ENCODE measurements at places on chromosomes 3 and 15.

DNA sequence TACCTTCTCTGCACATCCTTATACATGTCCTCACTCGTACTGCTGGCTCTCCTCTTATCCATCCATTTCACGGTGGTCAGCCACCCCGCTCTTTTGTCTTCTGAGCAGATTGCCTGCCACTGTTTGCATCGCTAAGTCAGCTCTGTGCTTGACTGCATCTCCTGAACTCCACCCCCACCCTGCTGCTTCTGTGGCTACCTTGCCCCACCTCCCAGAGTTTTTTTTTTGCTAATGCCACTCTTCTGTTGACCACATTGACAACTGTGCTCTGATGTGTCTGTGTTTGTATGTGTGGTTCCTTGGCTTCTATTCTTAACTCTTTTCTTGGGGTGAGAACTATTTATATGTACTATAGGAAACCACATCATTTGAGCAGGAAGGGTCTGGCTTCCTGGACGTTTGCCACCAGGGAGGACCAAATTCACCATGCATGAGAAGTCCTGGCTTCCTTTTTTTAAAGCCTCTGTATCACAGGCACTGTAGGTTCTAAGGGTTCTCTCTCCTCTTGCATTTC lies 12.8 kb upstream of the MTMR10 start:
- DNase-seq: peak; percentile 21

- DNase-seq: no peak
Measured at GRCh38 chr3:57059411-57059810, 1.1 kb upstream of the SPATA12 start.

GRCh38 chr3:48157950-48158376 lies 30.3 kb downstream of the CDC25A start:
- peak; percentile 9 for DNase-seq

- DNase-seq: no peak
Measured at GRCh38 chr3:11037976-11038375, 45.4 kb downstream of the SLC6A1 start.

GRCh38 chr3:190252080-190252479 lies 70.2 kb downstream of the CLDN1 start:
- no peak for DNase-seq

DNA sequence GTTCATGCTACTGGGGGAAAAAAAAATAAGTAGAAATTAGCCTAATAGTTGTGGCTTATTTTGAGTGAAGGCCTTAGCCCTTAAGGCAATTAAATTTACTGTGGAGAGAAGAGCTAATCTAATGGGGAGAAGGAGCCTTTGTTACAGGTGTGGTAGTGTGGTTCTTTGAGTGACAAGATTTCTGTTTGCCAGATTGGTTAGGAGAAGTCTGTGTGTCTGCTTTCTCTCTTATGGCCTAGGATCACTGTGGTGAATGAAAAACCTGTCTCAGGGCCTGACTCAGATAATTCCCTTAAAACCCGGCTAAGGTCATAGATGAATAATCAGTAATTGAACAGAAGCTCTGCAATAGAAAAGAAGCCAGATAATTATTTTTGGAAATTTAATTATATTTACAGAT lies 27.0 kb downstream of the OPA1 start:
- no peak for DNase-seq

DNA sequence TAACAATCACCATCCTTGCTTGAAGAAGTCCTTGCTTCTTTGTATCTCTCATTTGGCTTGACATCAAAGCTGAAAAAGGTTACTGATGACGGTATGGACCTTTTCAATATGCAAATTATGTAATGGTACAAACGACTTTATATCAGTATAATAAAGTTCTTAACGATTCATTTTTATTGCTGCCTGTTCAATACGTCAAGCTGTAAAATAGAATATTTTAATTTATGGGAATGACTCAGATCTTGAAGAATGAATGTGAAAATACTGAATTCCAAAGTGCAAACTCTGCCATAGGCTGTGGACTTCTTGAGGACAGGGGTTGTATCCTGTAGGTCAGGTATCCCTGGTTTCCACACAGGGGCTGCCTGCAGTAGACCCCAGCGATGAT lies 156.2 kb downstream of the PLCL2 start:
- DNase-seq: no peak

DNA sequence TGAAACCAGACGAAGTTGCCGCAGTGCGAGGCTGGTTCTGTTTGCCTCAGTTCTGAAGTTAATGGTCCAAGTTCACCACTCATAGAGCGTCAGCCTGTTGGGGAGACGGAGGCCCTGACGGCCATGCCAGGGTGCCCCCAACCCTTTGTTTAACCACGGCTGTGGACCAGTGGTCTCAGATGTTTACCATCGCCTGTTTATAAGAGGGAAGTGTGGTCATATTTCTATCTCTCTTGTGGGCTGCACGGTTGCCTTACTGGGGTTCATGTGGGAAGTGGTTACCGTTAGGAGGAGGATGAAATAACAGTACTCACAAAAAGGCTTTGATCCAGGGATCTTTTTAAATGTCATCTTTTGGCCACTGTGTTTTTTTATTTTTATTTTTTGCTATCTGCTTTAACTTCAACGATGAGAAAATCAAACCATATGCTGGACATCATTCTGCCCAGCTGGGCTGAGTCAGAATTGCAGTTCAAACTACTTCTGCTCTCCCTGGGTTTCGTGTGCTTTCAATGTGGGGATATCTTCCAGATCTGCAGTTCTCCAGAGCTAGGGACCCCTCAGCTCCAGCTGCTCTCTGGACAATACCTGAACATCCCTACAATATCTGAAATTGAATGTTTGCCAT lies 17.8 kb downstream of the SMAD3 start:
- DNase-seq: no peak

DNA sequence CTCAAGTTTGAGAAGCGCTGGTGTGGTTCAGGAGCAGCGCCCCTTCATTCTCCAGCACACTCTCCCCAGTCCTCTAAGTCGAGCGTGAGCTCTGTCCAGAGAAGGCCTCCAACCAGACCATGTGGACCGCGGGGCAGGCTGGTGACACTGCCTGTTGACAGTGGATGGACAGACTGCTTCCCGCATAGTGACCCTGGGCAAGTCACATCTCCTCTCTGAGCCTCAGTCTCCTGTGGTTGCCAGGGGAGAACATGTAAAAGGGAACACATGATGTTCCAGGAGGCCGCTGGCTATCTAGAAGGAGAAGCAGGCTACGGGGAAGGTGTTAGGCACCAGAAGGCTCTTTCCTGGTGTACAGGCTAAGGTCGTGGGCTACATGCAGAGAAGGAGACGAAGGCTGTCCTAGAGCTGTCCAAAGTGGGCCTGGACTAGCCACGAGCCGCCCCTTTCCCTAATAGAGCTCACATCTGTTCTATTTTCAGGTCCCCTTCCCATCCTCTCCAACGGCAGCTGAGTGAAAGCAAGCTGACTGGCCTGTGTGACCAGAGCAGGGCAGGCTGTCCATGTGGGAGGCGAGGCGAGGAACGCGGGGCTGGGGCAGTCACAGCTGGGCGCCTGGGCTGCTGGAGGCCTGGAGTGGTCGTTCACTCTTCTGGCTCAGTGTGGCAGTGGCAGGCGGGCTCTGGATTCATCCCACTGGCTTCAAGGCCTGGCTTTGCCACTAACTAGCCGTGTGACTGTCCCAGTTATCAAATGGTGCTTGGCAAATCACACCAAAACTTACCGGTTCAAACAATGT lies 11.1 kb downstream of the ISG20 start:
- DNase-seq: no peak
